ENCODE measurements at places on chromosomes 1 and 21.

DNA sequence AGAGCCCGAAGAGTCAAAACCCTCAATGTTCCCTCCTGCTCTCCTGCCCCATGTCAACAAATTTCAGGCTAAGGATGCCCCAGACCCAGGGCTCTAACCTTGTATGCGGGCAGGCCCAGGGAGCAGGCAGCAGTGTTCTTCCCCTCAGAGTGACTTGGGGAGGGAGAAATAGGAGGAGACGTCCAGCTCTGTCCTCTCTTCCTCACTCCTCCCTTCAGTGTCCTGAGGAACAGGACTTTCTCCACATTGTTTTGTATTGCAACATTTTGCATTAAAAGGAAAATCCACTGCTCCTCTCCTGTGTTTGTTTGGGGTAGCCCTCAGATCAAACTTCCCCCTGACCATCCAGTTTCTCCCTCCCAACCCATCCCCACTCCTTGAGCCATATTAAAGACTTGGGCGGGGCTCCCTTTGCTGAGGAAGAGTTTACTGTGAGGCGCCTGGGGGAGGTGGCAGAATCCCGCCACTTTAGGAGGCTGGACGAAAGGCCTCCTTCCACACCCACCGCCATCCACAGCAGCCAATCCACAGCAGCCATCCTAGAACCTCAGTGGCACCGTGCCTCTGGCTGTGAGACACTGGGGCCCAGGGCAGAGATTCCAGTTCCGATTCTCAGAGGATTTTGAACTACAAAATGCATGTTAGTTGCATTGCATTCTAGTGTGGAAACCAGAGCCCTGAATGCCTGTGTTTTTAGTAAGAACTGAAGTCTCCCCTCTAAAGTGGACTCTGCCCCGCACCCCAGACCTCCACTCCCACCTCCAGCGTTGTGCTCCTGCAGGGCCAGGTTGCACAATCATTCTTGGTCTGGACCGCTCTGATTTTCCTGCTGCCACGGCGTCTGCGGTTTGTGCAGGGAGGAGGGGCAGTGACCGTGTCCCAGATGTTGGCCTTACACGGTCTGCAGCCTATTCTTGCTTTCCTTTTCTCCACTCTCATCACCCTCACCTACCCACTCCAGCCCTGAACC is 3.0 kb downstream of the OLFML3 start:
- no peak for DNase-seq

DNA sequence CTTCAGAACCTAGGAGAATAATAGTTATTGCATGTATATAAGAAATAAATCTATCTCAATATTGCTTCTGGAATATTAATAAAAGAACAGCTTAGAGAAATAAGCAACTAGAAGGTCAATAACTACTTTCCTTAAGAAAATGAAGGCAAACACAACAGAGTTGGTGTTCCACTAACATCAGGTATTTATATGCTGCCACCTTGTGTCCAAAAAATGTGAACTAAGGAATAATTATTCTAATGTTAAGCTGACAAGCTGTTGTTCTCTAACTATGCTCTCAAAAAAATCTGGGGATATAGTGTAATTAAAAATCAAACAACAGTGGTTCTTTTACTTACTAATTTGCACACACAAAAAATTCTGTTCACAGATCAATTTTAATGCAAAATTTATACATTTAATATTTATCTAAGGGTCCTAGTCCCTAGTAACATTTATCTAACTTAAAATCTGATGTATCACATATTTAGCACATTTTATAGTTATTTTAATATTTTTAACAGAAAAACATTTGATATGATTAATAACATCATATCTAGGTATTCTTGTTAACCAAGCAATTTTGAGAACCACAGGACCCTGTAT is 39.6 kb downstream of the UCHL5 start:
- peak; percentile 4 for DNase-seq

DNA sequence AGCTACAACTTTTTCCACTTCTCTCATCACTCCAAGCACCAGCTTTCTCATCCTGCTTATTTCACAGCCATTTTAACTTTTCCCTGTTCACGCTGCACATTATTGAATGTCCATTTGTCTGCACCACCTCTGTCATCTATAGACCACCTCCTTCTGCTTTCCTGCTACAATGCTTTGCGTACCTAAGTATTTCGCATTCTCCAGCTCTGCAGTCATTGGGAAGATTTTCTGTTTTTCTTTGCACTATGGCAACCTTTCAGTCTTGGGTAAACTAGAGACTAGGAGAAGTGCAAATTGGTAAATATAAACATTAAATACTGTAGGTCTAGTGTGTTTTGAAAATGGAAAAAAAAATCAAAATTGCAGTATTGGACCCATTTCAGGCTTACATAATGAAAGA is 835 bp downstream of the CCDC30 start:
- DNase-seq: no peak

DNA sequence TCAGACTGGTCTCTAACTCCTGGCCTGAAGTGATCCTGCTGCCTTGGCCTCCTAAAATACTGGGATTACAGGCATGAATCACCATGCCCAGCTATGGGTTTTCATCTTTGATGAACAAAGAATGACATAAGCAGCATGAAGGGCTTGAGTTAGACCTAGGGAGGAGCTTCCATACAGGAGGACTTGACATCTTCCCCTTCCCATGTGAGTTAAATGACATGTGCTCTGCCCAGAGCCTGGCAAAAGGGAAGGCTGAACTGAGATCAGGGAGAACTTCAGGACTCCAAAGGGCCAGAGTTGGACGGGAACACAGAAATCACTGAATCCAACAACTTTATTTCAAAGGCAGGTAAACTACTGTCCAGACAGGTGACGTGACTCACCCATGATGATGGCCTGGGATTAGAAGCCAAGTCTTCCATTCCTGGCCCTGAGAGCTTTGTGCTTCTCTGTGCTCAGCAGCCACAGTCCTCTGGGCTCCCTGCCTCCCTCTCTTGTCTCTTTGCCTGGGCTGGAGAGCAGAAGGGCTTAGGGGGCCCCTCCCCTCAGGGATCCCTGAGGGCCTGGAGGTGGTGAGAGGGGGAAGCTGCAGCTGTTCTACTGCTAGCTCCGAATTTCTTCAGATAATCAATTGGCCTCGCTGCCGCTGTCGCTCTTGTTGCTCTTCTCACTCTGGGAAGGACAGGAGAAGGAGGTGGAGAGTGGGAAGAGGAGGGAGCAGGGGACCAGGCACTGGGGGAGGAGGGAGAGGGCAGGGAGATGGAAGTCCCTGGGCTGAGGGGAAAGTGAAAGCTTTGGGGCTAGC is 7.6 kb downstream of the NHLH1 start:
- peak; percentile 37 for DNase-seq

GRCh38 chr1:84724128-84724860 is 34.0 kb upstream of the SSX2IP start:
- no peak for DNase-seq
